Activated CD4-positive, alpha-beta memory T cell treated with anti-CD3 and anti-CD28 coated beads, Interleukin-2, amount 10 ng/mL, durations not matched to agents 7 days and 5 days (primary cell): ENCODE measurements at places on chromosomes 4 and X.

DNA sequence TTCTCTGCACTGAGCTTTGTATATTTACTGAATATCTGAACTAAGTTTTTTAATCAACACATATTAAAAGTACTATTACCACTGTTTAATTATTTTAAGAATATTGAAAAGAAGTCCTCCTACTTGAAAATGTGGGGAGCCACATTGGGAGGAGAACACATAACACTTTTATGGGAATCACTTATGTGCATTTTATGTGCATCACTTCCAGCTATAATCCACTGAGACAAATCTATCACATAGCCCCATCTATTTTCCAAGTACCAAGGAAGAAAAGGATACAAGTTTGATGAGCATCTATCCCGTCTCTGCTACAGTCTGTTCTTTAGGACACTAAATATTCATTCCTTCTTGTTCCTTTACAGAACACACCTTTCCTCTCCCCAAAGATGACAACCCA lies 87.2 kb downstream of the IQCM start:
- H3K27ac ChIP-seq, result no peak overlapping the region
- no peaks in the 10 kb centered on the region for H3K4me1 ChIP-seq
- no peak for DNase-seq
- no peaks in the 10 kb centered on the region for H3K36me3 ChIP-seq

- no peak overlapping the region for H3K4me3 ChIP-seq
- DNase-seq, result no peak
- no peaks in the 10 kb centered on the region for H3K27me3 ChIP-seq
Measured at GRCh38 chr4:158912390-158912789, 143.6 kb downstream of the FNIP2 start.

GRCh38 chr4:123399627-123400358 lies 3.2 kb downstream of the SPRY1 start:
- DNase-seq, result no peak
- peaks cover 33% of the 10 kb centered on the region for H3K4me1 ChIP-seq
- peaks cover 29% of the 10 kb centered on the region for H3K36me3 ChIP-seq
- peak overlapping the region; percentile 78 for H3K27ac ChIP-seq
- H3K27me3 ChIP-seq, result peaks cover 39% of the 10 kb centered on the region

DNA sequence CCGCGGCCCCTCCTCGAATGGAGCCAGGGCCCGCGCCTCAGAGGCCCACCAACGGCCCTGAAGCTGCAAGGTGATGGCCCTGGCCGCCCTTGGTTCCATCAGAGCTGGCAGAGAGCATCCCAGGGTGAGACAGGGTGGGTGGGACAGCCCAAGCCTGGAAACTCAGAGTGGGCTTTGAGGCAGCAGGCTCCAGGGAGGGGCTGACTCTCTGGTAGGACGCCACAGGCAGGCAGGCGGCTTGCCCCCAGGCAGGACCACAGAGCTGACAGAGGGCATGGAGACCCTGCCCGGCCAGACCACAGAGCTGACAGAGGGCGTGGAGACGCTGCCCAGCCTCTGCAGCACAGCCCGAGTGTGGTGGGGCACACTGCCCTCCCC lies 4.8 kb downstream of the MYL5 start:
- no peak for DNase-seq
- no peaks in the 10 kb centered on the region for H3K27me3 ChIP-seq
- no peak overlapping the region for H3K27ac ChIP-seq
- H3K36me3 ChIP-seq, result no peaks in the 10 kb centered on the region
- H3K4me1 ChIP-seq, result peaks cover 12% of the 10 kb centered on the region

DNA sequence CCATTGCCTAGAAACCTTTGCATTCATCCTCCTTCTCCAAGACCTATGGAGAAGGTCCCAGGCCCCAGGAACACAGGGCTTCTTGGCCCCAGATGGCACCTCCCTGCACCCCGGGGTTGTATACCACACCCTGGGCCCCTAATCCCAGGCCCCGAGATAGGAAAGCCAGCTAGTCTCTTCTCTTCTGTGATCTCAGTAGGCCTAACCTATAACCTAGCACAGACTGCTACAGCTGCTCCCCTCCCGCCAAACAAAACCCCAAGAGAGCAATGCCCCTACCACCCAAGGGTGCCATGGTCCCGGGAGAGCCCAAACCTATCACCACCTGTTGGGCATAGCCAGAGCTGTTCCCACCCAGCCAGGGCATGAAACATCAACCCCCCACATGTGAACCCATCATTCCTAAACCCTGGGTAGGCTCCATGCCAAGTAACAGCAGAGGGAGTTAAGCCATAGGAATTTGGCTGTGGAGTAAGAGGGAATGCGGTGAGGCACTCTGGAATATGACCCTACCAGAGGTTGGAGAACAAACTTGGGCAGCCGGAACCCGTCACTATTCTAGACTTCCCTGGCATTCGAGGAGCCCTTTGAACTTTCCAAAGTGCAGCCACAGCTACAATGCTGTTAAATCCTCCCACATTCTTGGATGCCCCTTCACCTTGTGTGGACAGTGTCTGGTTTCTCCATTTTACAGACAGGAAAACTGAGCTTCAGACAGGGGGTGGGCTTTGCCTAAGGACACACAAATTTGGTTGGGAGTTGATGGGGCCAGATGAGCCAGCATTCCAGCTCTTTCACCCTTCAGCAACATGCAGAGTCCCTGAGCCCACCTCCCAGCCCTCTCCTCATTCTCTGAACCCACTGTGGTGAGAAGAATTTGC lies 10.9 kb upstream of the SASH3 start:
- no peak for DNase-seq
- H3K27me3 ChIP-seq, result no peaks in the 10 kb centered on the region
- peaks cover 69% of the 10 kb centered on the region for H3K4me1 ChIP-seq
- H3K4me3 ChIP-seq, result peak overlapping the region; percentile 52
- H3K27ac ChIP-seq, result peak overlapping the region; percentile 96

DNA sequence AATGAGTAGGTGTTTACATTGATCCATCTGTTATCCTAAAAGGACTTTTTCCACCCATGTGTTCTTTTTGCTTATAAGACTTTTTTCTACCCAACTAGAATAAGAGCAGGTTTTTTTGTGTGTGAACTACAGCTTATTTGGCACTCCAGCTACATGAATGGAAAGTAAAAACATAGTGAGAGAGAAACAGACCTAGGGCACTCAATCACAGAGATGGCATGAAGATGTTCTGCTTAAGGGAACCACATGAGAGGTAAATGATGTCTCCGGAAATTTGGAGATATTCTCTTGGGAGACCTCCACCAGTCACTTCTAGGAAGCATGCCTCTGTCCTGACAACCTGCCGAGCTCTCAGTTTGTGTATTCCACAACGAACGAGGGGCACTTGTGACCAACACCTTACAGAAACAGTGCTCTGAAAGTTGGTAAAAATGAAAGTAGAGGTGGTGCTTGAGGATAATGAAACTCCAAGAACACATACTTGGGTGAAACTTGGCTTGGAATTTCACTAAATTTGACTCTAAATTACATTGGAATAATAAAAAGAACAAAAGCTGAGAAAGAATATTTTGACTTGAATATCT lies 788.4 kb upstream of the GALNTL6 start:
- DNase-seq, result no peak
- no peaks in the 10 kb centered on the region for H3K27me3 ChIP-seq
- no peaks in the 10 kb centered on the region for H3K36me3 ChIP-seq
- H3K4me3 ChIP-seq, result no peak overlapping the region
- H3K27ac ChIP-seq, result no peak overlapping the region

- no peaks in the 10 kb centered on the region for H3K36me3 ChIP-seq
- no peak overlapping the region for H3K4me3 ChIP-seq
- H3K27me3 ChIP-seq, result no peaks in the 10 kb centered on the region
- H3K27ac ChIP-seq, result no peak overlapping the region
- no peaks in the 10 kb centered on the region for H3K4me1 ChIP-seq
Measured at GRCh38 chr4:181528570-181529184, 714.5 kb upstream of the TENM3 start.

DNA sequence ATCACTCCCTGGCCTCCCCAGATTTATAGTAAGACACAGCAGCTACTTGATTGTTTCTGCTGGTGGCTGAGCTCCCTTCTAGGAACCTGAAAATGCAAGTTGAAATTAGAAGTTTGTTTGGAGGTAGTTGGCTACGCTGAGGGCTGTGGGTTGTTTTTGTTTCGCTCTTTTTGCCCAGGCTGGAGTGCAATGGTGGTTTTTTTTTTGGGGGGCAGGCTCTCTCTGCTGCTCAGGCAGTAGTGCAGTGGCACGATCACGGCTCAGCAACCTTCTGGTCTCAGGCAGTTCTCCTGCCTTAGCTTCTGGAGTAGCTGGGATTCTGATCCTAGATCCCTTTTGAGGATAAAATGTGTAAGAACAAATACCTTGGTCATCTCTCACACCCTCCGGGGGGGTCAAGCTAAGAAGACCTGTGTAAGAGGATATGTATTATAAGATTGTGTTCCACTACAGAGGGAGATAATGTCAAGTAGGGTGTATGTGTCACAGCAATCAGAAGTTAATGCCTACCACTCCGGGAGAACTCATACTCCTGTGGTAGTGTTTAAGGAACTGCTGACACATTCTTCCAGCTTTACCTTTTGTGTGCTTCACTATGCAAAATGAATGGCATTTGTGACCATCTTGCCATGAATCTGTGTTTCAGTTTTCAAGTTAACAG lies 9.7 kb downstream of the JADE1 start:
- H3K4me3 ChIP-seq, result no peak overlapping the region
- H3K27me3 ChIP-seq, result no peaks in the 10 kb centered on the region
- peaks cover 47% of the 10 kb centered on the region for H3K4me1 ChIP-seq
- DNase-seq, result no peak
- peaks cover 38% of the 10 kb centered on the region for H3K36me3 ChIP-seq

GRCh38 chr4:182715548-182715947 lies 201.6 kb downstream of the DCTD start:
- no peak overlapping the region for H3K27ac ChIP-seq
- H3K27me3 ChIP-seq, result peaks cover 4% of the 10 kb centered on the region
- DNase-seq, result no peak
- H3K4me3 ChIP-seq, result no peak overlapping the region
- no peaks in the 10 kb centered on the region for H3K4me1 ChIP-seq

DNA sequence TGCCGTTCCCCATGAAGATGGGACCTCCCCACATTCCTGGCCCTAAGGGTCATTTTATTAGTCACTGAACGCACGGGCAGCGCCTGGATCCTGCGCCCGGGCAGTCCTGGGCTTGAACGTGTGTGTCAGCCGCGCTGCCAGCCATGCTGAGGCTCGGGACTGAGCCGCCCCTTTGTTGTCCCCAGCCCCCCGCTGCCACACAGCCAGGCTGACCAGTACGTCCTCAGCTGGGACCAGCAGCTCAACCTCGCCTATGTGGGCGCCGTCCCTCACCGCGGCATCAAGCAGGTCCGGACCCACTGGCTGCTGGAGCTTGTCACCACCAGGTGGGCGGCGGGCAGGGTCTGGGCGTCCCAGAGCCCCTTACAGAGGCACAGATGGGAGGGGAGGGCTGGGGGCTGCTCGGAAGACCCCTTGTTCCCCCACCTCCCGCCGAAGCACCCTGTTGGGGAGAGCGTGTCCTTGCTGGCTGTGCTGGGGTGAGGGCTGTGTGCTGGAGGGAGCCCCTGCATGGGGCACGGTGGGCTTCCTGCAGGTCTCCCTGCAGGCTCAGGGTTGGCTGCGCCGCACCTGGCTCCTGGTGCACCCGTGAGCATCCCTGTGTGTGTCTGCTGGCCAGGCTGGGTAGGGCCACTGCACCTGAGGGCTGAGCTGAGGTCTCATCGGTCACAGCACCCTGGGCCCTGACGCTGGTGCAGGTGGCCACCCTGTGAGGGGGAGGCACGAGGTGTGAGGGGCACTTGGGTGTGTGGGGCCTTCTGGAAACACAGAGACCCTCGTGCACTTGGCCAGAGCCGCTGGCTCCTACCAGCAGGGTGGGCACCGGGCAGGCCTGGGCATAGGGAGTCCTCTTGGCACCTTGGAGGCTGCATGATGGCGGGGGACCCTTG lies 1.0 kb downstream of the IDUA start:
- H3K36me3 ChIP-seq, result no peaks in the 10 kb centered on the region
- no peak for DNase-seq
- no peaks in the 10 kb centered on the region for H3K27me3 ChIP-seq
- H3K27ac ChIP-seq, result no peak overlapping the region

DNA sequence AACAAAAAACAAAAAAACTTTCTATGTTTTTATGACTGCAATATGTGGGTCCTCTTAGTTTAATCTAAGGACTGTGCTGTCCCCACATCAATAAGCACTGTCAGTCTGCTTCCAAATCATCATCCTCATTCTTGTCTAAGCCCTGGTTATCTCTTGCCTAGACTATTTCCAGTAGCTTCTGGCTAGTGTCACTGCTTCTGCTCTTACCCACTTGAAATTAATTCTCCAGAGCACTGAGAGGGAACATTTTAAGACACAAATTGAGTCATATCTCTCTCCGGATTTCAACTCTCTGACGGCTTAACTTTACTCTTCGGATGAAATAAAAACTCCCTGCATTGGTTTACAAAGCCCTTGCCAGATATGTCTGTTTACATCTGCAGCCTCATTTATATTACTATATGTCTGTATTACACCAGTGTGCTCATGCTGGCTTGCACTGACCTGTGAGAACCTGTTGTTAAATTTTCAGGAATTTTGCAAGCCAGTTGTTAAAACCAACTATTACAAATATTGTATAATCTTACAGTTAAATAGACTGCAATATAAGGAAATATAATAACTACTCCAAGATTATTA lies 345.9 kb downstream of the ADGRL3 start:
- DNase-seq, result no peak
- H3K4me3 ChIP-seq, result no peak overlapping the region
- no peaks in the 10 kb centered on the region for H3K4me1 ChIP-seq
- H3K27ac ChIP-seq, result no peak overlapping the region

GRCh38 chr4:40662962-40663604 lies 33.4 kb upstream of the RBM47 start:
- DNase-seq, result peak; percentile 23
- H3K36me3 ChIP-seq, result no peaks in the 10 kb centered on the region
- H3K4me1 ChIP-seq, result peaks cover 20% of the 10 kb centered on the region
- peak overlapping the region; percentile 41 for H3K27ac ChIP-seq

DNA sequence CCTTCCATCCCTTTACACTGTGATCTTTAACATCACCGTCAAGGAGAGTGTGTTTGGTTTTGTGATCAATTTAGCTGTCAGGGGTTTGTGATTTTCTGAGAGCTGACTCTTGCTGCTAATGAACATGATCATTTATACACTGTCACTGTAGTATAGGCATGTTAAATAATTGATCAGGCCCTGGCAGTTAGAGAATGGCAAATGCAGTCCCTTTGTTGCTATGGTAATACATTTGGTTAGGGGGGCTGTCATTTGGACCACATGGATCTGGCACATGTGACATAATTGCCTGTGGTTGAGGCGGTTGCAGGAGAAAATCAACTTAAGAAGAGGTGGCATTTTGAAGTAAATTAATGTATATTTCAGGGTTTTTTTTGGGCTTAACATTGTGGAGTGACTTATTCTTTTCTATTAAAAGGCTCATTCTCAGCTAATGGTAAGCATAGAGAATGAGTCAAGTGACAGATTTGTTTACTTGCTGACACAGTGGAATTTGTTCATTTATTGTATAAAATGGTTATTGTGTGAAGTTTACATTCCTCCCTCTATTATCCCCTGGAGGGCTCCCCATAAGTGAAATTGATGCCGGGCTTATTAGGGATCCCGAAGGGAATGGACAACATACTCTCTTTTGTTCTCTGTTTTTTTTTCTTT lies 114.0 kb downstream of the FHIP1A start:
- no peak for DNase-seq
- H3K27me3 ChIP-seq, result no peaks in the 10 kb centered on the region
- no peak overlapping the region for H3K4me3 ChIP-seq

- peaks cover 5% of the 10 kb centered on the region for H3K36me3 ChIP-seq
- no peaks in the 10 kb centered on the region for H3K4me1 ChIP-seq
- H3K27me3 ChIP-seq, result no peaks in the 10 kb centered on the region
- no peak overlapping the region for H3K4me3 ChIP-seq
Measured at GRCh38 chr4:636628-637159, 11.3 kb downstream of the PDE6B start.
